ENCODE measurements at places on chromosomes 3 and 15.

DNA sequence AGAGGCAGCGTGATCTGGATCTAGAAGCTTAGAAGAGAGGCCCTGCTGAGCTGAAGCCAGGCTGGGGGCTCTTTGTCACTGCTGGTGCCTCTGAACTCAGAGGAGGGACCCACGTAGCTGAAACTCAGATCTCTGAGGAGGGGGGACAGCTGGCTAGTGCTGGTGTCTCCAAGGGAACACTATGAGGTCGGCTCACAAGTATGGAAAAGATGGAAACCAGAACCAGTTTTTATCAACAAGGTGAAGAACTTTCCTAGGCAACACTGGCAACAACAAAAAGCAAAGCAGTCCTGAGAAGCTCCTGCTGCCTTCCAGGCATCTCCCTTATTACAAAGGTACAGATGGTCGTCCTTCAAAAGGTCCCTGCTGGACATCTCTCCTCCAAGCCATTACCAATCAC, 27.0 kb upstream of the FSTL1 start:
- no peak for DNase-seq

GRCh38 chr3:45817831-45818522, 21.6 kb upstream of the SLC6A20 start:
- peak; percentile 99 for DNase-seq

GRCh38 chr3:177199206-177199760, 2.0 kb upstream of the TBL1XR1 start:
- no peak for DNase-seq

- no peak for DNase-seq
Measured at GRCh38 chr15:78179286-78179840, 30.2 kb downstream of the IDH3A start.

- no peak for DNase-seq
Measured at GRCh38 chr15:39320886-39321285, 260.0 kb upstream of the THBS1 start.

DNA sequence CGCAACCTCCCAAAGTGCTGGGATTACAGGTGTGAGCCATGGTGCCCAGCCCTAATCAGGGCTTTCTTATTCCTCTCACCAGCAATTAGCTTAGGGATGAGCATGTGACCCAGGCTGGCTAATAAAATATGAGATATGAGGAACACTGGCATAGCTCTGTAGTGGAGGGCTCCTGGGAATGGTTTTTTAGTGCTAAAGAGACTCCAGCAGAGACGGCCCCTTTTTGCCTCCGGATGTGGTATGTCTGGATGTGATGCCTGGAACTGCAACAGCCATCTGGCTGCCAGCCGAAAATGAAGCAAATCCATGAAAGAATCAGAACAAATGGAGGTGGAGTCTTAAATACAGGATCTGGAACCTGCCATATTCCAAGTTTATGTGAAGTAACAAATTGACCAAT, 69.1 kb upstream of the MAGI1 start:
- DNase-seq, result no peak

DNA sequence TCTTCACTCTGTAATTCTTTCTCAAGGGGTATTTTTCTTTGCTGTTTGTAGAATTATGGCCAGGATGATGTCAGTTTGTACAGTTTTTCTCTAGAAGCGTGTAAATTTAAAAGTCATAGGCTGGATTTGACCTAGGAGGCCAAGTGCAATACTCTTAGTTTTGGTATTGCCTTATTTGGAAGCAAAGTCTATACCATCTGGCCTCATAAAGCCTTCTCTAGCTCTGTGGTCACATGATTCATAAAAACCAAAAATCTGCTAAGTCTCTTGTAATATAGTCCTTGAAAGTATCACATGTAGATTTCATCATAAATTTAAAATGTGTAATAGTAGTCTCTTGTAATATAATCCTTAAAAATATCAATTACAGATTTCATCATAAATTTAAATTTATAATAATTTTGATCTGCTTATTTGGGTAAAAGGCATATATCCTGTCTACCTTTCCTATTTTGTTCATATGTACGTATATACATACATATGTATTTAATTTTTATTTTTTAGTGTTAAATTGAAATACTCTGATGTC, 25.6 kb downstream of the TEX9 start:
- DNase-seq, result no peak

GRCh38 chr3:43035801-43036365, 56.8 kb downstream of the GASK1A start:
- DNase-seq, result no peak

- DNase-seq, result no peak
Measured at GRCh38 chr3:172478116-172478515, 29.9 kb upstream of the GHSR start.

GRCh38 chr3:61589856-61590255, 28.5 kb downstream of the PTPRG start:
- DNase-seq, result peak; percentile 80

DNA sequence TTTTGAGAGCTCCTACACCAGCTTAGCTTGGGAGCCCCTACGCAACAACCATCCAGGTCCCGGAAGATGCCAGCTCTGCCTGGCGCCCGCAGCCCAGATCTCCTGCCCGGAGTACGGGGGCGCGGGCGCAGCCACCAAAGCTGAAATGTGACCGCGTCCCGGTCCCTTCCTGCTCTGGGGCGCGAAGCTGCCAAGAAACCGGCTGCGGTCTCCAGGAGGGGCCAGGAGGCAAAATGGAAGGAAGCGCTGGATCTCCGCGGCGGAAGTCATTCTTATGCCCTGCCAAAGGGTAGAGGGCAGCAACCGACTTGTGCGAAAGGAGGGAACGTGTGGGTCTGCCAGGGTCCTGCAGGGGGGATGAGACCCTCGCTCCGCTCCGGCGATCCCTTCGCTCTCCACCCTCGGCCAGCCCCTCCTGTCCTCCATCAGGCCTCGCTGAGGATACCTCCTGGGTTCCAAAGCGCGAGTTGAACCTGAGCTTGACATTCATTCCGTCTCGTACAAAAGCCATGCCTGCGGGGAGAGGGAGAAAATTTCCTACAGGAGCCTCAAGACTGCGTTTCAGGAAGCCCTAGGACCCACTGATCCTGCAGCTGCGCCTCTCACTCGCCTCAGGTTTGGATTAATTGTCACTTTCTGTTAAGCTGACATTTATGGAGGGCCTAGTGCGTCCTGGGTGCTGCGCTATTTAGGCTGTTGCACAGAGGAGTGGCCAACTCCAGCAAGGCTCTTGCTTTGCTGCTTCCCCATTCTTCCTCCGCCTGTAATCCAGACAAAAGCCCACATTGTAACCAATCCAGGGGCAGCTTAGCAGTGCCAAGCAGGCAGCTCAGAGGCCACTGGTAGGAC, 98.3 kb upstream of the VGLL3 start:
- peak; percentile 56 for DNase-seq

DNA sequence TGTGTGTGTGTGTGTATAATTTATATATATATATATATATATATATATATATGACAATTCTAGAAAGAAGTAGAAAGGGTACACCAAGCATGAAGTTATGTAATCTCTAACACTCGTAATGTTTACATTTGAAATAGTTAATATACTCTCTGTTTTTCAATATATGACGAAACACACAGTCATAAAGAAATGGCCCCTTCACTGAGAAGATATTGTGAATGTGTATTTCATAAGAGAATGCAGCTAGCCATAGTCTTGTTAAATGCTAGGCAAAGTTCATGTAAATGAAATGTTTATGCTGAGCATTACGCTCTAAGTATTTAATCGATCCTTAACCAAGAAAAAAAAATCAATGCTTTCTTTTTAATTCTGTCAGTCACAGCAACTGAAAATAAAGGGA, 154.7 kb upstream of the TSPAN3 start:
- no peak for DNase-seq

DNA sequence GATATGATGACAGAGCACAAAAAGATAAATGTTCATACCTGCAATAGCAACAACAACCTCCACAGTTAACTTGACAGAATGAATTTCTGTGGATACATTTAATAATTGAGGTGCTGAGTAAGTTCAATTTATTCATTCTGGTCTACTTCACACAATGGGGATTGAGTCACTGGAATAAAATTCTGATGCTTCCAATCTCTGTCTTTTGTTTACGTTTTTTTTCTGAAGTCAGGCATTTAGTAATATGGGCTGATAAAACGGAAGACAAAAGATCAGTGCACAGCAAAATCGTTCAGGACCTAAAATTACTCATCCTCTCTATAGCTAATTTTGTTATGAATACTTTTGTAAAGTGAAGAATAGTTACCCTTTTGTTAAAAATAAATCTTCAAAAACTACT, 565.9 kb upstream of the CCDC54 start:
- DNase-seq, result peak; percentile 55

- DNase-seq, result no peak
Measured at GRCh38 chr3:41751597-41751996, 210.3 kb downstream of the ULK4 start.

- DNase-seq, result peak; percentile 51
Measured at GRCh38 chr3:102259663-102260062, 175.2 kb upstream of the ZPLD1 start.

GRCh38 chr3:156478891-156479290, 76.0 kb downstream of the SSR3 start:
- no peak for DNase-seq

DNA sequence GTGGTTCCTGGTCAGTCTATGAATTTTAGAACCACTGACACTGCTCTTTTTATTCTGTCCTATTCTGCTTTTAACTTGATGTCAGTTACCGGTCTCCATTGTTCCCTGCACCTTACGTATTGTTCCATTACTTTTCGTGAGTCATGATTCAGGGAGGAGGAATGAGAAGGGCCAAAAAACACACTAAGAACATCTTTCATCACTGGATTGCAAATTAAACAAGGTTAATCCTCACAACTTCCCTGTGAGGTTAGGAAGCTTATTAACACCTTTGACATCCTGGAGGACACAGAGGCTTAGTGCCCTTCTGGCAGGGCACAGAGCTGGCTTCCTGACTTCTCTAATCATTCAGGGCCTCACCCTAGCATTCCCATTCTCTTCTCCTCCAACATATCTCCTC, 227.6 kb upstream of the SATB1 start:
- no peak for DNase-seq

- DNase-seq, result no peak
Measured at GRCh38 chr15:58407236-58407775, 24.5 kb upstream of the LIPC start.

DNA sequence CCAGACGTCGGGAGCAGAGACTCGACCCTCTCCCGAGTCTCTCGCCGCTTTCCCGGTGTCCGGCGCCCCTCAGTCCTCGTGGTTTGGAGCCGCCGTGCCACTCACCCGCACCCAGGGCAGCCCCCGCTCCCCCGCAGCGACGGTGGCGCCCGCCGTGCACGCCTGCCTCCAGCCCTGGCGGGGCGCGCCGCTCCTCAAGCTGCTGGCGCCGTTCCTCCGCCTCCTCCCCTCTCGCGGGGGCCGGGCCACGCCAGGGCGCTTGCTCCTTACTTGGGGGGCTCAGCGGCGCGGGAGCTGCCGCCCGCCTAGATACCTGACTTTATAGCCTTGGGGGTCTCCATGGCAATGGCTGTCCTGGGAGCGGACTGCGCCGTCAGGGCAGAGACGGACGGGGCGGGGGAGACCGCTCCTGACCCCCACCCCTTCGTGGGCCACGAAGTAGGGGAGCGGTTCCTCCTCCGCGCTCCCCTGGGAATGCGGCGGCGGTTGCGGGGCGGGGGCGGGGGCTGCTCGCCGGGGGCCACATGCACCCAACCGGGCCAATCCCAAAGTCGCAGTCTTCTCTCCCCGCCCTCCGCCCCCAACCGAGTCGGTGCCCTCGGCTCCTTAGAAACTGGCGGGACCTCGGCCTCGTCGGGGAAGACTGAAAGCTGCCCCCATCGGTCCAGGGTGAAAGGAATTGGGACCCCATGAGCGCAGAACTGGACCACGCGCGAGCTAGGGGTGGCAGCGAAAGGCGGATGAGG, at the start of gene ANKRD63:
ANKRD63 (minus strand) TSS at position 196 of the 746 bp plus-strand sequence. CDS start 478 bp downstream, outside the sequence.
- DNase-seq, result no peak

DNA sequence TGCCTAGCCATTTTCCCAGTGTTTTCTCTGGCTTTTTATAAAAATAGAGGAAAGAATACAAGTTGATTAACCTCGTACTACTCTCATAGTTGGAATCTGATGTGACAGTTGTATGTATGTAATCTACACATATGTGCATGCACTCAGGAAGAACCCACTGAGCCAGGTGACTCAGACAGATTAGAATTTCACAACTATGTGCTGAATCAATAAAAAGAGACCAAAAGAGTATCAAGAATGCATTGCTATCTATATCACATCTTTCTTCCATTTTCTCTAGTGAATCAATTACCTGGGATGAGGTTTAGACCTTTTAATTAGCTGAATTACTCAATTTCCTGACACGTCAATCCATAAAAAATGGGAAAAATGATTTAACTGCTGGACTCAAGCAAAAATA, 319.3 kb upstream of the ATP10A start:
- DNase-seq, result no peak

- no peak for DNase-seq
Measured at GRCh38 chr3:53213276-53213675, 42.5 kb downstream of the TKT start.

DNA sequence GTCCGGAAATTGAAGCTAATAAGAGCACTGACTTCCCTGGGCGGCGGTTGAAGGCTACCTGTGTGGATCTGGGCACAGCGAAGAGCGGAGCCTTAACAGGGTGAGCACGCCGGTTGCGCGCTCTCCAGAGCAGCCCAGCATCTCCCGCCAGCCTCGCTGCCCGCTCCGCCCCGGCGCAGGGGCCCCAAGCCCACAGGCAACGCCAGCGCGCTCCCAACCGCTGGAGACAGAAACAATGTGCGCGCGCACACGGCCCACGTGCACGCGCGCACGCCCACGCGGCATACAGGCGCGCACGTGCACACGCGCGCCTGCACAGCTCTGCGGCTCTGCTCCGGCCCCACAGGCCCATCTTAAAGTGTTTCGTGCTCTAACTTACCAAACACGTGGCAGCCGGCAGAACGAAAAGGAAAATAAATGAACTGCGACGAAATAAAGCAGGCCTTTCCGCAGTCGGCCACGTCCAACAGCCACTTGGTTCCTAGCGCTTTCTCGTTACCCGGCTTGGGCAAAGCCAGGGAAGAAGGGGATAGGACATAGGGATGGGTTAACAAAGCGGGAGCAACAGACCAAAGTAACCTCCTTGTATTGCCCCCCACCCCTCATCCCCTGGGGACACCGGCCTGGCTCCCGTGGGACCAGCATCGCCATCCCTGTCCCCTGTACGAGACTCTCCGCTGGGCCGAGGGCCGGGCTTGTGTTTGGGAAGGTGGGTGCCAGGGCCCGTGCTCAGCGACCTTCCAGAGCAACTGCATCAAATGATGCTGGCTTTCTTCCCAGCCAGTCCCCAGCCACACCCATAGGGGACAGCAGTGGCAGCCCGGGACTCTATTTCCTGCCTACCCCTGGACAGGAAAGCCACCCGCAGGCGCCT, 203.7 kb downstream of the ABHD5 start:
- peak; percentile 63 for DNase-seq

GRCh38 chr3:67647390-67647878, 7.0 kb downstream of the SUCLG2 start:
- DNase-seq, result peak; percentile 85

- DNase-seq, result no peak
Measured at GRCh38 chr15:91369823-91370222, 269.8 kb downstream of the SV2B start.

- peak; percentile 59 for DNase-seq
Measured at GRCh38 chr15:55993804-55994560, 570 bp upstream of the NEDD4 start.

- no peak for DNase-seq
Measured at GRCh38 chr15:70126362-70126761, 28.6 kb upstream of the TLE3 start.

- no peak for DNase-seq
Measured at GRCh38 chr3:31165399-31165860, 271.0 kb upstream of the GADL1 start.

GRCh38 chr3:42841332-42841731, 32.1 kb downstream of the ACKR2 start:
- no peak for DNase-seq
